ENCODE measurements at places on chromosomes 5 and 9. TPM values are rescaled to one million over a fixed set of nuclear protein-coding genes. Genes with fewer than 3 reads are reported as not detected.

Gene SAXO1
- total RNA-seq, result not detected

Gene ZBED3
- 0.09 TPM for total RNA-seq

DNA sequence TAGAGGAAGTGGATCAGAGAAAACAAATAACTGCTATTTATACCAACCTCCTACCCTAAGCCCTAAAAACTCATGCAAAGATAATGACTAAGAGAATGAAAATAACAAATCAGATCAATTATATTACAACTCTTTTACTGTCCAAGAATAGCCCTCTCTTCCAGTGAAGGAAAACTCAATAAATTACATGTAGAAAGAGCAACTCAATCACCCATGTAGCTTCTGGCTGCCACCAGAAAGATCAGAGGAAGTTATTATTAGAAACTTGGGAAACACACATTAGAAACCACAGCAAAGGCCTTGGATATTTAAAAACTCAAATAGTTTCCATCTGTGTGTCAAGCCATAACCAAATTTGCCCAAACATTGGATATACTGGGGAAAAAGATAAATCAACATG is 134.0 kb upstream of the TARS1 start:
- no peaks in the 10 kb centered on the region for H3K36me3 ChIP-seq
- H3K27ac ChIP-seq, result no peak overlapping the region
- no peak for DNase-seq
- H3K27me3 ChIP-seq, result no peaks in the 10 kb centered on the region
- H3K4me3 ChIP-seq, result no peak overlapping the region
- peaks cover 26% of the 10 kb centered on the region for H3K4me1 ChIP-seq

DNA sequence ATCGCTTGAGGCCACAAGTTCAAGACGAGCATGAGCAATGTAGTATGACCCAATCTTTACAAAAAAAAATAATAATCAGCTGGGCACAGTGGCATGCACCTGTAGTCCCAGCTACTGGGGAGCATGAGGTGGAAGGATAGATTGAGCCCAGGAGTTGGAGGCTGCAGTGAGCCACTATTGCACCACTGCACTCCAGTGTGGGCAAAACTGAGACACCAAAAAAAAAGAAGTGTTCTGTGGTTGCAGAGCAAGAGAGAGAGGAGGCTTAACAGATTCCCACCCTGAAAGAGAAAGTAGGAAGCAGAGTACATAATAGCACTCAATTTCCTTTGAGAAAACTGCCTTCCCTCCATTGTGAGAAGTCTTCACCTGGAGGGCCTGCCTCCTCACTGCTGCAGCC is 52.6 kb downstream of the ALDH7A1 start:
- H3K4me3 ChIP-seq, result no peak overlapping the region
- H3K27ac ChIP-seq, result no peak overlapping the region
- peaks cover 10% of the 10 kb centered on the region for H3K4me1 ChIP-seq
- DNase-seq, result no peak
- no peaks in the 10 kb centered on the region for H3K27me3 ChIP-seq
- H3K36me3 ChIP-seq, result peaks cover 40% of the 10 kb centered on the region

- DNase-seq, result peak; percentile 83
- H3K4me3 ChIP-seq, result no peak overlapping the region
- peaks cover 31% of the 10 kb centered on the region for H3K4me1 ChIP-seq
Measured at GRCh38 chr5:74392711-74393351, 247.7 kb downstream of the ENC1 start.

Gene IL4
- total RNA-seq, result not detected

Gene JAKMIP2
- total RNA-seq, result 0.79 TPM

Gene STOML2
- 73.3 TPM for total RNA-seq

Gene C9
- not detected for total RNA-seq

Gene RPL7A
- 1,667 TPM for total RNA-seq

GRCh38 chr5:123787635-123788034 is 275.7 kb downstream of the CSNK1G3 start:
- H3K4me3 ChIP-seq, result no peak overlapping the region
- H3K27ac ChIP-seq, result no peak overlapping the region
- no peaks in the 10 kb centered on the region for H3K4me1 ChIP-seq
- H3K36me3 ChIP-seq, result no peaks in the 10 kb centered on the region
- H3K27me3 ChIP-seq, result no peaks in the 10 kb centered on the region

Gene SYK
- total RNA-seq, result not detected

Gene CBY3
- total RNA-seq, result not detected

GRCh38 chr9:31629292-31629691 is 755.2 kb upstream of the ACO1 start:
- no peak overlapping the region for H3K4me3 ChIP-seq
- no peaks in the 10 kb centered on the region for H3K36me3 ChIP-seq
- DNase-seq, result no peak
- H3K27me3 ChIP-seq, result no peaks in the 10 kb centered on the region
- H3K4me1 ChIP-seq, result no peaks in the 10 kb centered on the region

- no peaks in the 10 kb centered on the region for H3K27me3 ChIP-seq
- no peaks in the 10 kb centered on the region for H3K36me3 ChIP-seq
- no peak overlapping the region for H3K4me3 ChIP-seq
- no peak overlapping the region for H3K27ac ChIP-seq
- no peak for DNase-seq
Measured at GRCh38 chr5:171835066-171835465, 49.4 kb downstream of the SMIM23 start.

GRCh38 chr9:99966716-99967115 is 60.3 kb downstream of the STX17 start:
- H3K36me3 ChIP-seq, result no peaks in the 10 kb centered on the region
- no peak for DNase-seq
- peaks cover 3% of the 10 kb centered on the region for H3K4me1 ChIP-seq
- no peaks in the 10 kb centered on the region for H3K27me3 ChIP-seq

Gene GRAMD2B
- 25.5 TPM for total RNA-seq

DNA sequence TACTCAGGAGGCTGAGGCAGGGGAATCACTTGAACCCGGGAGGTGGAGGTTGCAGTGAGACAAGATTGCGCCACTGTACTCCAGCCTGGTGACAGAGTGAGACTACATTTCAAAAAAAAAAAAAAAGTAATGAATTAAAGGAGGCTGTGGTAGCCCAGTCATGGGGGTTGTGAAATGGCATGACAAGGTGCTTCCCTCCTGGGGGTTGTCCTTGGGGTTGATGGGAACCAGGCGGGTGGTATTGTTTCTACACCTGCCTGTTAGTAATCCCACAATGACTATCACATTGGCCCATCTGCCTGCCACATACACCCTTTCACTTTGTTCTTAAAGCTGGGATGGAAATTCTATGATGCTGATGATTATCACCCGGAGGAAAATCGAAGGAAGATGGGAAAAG is 5.6 kb downstream of the IDNK start:
- no peaks in the 10 kb centered on the region for H3K36me3 ChIP-seq
- DNase-seq, result no peak
- H3K27me3 ChIP-seq, result no peaks in the 10 kb centered on the region
- no peak overlapping the region for H3K27ac ChIP-seq

DNA sequence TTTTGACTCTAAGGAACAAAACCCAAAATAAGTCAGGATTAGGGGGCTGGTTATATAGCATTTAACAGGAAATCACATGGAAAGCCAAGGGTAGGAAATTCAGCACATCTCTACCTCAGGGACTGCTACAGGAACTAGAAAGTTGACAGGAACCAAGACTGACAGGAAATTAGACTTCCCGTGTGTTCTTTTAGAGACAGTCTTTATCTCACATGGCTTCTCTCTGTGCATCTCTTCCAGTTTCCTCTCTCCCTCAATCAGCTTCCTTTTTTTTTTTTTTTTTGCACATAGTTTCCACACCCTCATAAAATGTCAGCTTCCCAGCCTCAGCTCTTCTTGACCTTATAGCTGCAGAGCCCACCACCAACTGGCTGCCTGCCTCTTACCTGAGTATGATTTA is 4.8 kb downstream of the RECK start:
- H3K4me3 ChIP-seq, result no peak overlapping the region
- no peaks in the 10 kb centered on the region for H3K27me3 ChIP-seq
- peaks cover 6% of the 10 kb centered on the region for H3K4me1 ChIP-seq

GRCh38 chr5:15515229-15515628 is 15.2 kb downstream of the FBXL7 start:
- DNase-seq, result no peak
- H3K27ac ChIP-seq, result no peak overlapping the region
- H3K27me3 ChIP-seq, result no peaks in the 10 kb centered on the region
- H3K36me3 ChIP-seq, result peaks cover 27% of the 10 kb centered on the region
- H3K4me1 ChIP-seq, result peaks cover 36% of the 10 kb centered on the region
- H3K4me3 ChIP-seq, result no peak overlapping the region

- H3K4me1 ChIP-seq, result no peaks in the 10 kb centered on the region
- DNase-seq, result no peak
- H3K4me3 ChIP-seq, result no peak overlapping the region
- no peaks in the 10 kb centered on the region for H3K36me3 ChIP-seq
- H3K27me3 ChIP-seq, result no peaks in the 10 kb centered on the region
Measured at GRCh38 chr9:86470326-86470725, 116.1 kb upstream of the TUT7 start.
